ENCODE measurements at places on chromosomes 5 and 9.
A peak's percentile ranks its signal among the peaks of the same experiment; 100 is the strongest.

DNA sequence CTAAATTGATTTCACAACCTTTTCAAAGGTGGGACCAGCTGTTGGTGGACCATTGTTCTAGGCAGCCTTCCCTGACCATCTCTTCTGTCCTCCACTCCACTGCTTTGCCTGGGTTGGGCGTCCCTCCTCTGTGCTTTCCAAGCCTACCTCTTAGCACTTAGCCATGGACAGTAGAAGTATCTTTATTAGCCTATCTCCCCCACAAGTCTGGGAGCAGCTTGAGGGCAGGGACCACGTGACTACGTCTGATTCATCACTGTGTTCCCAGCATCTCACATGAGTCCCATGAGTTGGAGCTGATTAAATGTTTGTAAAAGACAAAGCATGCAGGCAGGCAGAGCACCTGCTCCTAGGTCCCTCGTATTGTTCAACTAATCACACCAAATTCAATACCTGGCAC is 20.9 kb downstream of the MORN5 start:
- DNase-seq = no peak

GRCh38 chr5:110262749-110263148 is 463.7 kb downstream of the TMEM232 start:
- DNase-seq = no peak

DNA sequence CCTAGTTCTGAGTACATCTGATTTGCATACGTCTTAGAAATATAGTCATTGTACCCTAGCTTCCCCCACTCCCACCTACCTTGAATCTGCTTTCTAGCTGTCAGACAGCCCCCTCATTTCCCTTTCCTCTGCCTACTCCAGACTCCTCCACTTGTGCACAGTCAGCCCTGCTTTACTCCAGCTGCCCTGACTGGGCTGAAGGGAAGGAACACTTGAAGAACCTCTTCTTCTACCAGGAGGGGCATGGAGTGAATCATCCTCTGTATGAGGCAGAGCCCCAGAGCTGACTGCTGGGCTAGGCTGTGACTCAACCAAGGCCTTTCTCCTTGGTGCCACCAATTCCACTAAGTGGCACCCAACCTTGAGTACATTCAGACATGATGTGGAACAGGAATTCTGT is 18.1 kb upstream of the ZFR start:
- DNase-seq = peak; percentile 48

GRCh38 chr5:115179030-115179393 is 9.3 kb upstream of the TRIM36 start:
- DNase-seq = no peak

DNA sequence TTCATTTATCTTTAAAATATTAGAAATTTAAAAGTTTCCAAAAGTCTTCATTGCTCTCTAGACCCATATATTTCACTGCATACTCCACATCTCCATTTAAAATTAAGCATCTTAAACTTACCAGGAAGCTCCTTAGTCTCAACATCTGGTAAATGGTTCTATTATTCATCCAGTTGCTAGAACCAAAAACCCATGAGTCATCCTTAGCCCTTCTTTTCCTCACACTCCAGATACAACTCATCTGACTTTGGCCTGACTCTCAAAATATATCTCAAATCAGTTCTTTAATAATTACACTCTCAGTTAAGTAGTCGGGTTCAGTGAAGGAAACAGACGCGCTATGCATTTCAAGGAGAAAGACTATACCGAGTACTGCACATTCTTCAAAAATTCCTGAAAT is 110.2 kb upstream of the COX7C start:
- no peak for DNase-seq
